ENCODE measurements at places on chromosomes 2 and 18.

- DNase-seq, result no peak
Observed at GRCh38 chr2:210177769-210178168, 6.6 kb upstream of the KANSL1L start.

DNA sequence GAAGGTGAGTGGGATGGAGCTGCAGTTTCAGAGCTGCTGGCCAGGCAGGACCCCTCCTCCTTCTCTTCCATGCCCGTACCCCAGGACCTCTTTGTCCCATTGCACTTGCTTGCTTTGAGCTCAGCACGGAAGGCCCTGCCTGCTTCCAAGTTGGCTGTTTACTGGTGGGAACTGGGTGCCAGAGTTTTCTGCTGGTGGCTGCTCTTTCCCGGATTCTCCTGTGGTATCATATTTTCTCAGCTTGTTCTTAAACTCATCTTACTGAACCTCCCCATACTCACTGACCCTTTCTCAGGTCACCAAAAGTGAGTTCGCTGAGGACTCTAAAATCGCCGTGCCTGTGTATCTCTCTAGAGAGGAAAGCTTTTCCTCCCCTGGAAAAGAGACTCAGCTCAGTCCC, 297.7 kb upstream of the TNP1 start:
- no peak for DNase-seq

DNA sequence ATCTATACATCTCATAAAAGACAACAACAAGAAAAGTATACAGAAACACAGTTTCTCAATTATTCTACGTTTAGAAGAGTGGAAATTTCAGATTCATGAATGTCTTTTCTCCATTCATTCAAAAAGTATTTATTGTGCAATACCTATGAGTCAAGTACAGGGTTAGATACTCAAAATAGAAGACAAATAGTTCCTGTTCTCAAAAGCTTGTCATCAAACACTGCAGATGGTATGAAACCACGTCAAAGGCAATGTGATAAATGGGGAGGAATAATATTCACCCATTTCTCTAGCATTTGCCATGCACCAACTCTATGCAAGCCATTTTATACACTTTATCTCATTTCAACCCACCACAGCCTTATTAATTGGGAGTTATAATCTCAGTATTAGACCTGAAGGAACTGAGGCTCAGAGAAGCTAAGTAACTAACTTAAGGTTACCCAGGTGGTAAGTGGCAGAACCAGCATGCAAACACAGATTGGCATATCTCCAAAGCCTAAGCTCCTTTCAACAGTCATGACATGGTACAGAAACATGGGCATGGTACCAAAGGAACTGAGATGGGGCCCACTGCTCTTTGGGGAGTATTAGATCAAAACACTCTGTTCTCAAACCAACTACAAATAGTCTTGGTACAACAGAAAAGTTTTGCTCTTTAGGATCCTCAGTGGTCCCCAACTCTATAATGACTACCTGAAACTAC, 67.2 kb upstream of the NPAS2 start:
- DNase-seq, result no peak

DNA sequence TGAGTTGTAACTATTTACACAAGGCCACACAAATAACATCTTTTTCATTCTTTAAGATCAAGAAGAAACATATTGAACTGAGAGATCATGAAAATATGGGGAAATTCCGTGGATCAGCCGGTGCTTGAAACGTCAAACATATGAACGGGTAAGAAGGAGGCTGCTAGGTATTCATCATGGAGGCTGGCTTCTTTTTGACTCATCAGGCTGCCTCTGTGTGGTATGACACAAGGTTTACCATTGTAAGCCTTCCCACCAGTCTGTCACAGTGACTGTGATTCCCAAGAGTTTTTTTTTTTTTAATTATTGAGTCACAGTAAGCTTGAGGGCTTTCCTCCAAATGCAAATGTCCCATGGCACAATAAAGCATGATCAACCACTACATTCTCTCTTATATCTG, 506.9 kb downstream of the BCL11A start:
- no peak for DNase-seq

DNA sequence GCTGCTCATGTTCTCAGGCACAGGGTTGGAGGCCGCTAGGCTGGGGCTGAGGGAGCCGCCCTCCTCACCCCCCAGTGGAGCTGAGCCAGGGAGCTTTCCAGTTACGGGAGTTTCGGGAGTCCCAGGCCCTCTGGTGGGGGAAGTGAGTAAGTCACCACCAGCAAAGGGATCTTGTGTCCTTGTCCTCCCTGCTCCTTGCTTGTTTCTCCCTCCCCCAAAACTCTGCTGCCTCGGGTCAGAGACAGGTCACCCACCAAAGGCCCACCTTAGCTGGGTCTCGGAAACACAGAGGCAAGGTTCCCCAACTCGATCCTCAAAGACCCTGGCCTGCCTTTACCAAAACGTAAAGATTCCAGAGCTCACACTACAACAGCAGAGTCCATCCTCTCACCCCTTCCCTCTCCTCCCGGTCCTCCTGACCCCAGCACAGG, 60.5 kb upstream of the POMC start:
- DNase-seq, result no peak

- no peak for DNase-seq
Observed at GRCh38 chr2:212922701-212923100, 228.7 kb downstream of the IKZF2 start.
